ENCODE measurements at places on chromosomes 2 and 18.

DNA sequence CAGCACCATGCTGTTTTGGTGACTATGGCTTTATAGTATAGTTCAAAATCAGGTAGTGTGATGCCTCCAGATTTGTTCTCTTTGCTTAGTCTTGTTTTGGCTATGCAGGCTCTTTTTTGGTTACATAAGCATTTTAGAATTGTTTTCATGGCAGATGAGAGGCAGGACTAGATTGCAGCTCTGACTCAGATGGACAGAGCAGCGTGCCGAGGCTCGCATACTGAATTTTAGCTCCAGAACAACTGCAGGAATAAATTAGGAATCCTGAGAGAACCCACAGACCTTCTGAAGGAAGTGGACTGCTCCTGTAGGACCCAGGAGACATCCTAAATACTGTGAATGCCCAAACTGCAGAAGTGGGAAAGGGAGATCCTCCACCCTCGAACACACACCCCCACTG, 141.6 kb downstream of the NETO1 start:
- no peak for DNase-seq

- no peak for DNase-seq
These were observed 73.8 kb downstream of the MAP3K20 start for GRCh38 chr2:173149491-173149890.

DNA sequence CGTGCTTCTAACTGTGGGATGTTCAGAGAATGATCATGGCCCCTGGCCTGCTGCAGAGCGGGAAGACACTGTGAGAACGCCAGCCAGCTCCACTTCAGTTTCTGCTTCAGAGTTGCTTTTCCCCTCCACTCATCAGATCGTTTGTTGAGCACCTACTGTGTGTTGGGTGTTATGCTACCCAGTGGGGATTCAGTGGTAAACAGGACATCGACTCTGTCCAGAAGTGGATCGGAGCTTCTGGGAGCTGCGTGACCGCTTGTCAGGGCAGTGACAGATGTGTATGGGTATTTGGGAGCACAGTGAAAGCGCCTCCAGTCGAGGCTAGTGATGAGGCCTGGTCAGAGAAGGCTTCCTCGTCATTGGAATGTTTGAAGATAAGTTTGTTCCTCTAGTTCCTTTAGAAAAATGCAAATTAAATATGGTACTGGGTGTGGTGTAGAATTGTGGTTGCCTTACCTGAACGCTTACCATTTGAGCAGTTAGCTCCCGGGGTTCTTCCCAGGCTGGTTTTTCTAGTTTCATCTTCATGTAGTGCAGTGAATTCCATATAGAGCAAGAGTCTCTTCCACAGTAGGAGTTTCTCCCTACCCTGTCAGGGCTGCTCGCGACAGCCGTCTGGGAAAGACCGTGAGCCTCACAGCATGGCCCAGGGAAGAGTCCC, 2.8 kb downstream of the RAB12 start:
- DNase-seq: no peak

DNA sequence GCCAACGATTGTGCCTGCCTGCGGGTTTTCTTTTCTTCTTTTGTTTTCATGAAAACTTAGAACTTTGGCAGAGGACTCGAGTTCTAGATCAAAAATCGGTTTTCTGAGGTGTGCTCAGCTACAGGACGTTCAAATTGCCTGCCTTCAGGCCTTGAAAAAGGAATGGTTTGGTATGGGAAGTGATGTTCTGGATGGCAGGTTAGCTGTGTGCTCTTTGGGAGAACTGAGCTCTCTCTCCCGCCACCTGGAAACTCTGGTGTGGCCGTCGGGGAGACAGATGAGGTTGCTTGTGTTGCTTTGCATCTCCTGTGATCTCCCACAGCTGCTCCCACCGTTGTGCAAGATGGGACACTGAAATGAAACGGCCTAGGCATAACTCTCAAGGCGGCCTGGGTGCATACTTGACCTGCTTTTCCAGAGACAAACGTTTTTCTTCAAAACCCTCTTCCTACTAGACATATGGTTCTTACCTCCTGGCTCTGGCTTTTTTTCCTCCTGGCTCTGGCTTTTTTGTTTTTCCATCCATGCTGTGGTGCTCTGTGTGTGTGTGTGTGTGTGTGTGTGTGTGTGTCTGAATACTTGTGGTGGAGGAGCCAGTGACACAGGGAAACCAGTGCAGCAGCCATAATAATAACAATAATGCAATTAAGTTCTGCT, 2.0 kb downstream of the FMNL2 start:
- no peak for DNase-seq

- DNase-seq: no peak
These were observed 11.1 kb downstream of the LIMS2 start for GRCh38 chr2:127664065-127664894.

DNA sequence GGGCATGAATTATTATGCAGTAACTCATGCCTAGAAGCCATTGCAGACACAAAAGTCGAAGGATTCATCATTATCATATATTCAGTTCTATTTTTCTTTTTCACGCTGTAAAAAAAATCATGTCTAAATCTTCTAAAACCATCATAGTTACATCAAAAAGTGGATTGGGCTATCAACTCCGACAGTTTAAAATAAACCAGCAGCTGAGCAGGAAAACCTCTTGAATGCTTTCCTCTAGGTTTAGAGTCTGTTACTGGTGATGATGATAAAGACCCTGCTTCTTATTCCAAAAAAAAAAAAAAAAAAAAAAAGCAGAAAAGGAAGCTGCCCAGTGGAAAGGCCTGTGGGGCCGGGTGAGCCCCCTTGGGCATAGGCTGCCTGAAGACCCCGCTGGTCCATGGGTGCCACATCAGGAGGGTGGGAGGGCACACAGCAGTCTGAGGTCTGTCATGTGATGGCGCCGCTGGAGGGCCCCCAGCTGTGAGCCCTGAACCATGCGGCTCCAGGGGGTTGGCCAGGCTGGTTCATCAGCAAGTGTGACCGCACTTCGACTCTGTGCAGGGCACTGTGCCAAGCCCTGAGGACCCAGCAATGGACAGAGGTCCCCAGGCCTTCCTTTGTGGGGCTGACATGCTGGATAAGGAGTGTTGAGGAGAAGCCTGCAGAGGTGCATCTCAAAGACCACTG, 199.6 kb downstream of the EIPR1 start:
- DNase-seq: no peak

- no peak for DNase-seq
These were observed 361 bp upstream of the HAT1 start for GRCh38 chr2:171921970-171922229.

GRCh38 chr18:32773382-32773712, 524 bp upstream of the KLHL14 start:
- DNase-seq: no peak

- DNase-seq: no peak
These were observed 2.5 kb upstream of the HOXD4 start for GRCh38 chr2:176148751-176149421.

- no peak for DNase-seq
These were observed 245.0 kb upstream of the RND3 start for GRCh38 chr2:150732491-150732890.

All from osteocyte (in vitro differentiated cells).